ENCODE measurements at places on chromosomes 1 and 21.

DNA sequence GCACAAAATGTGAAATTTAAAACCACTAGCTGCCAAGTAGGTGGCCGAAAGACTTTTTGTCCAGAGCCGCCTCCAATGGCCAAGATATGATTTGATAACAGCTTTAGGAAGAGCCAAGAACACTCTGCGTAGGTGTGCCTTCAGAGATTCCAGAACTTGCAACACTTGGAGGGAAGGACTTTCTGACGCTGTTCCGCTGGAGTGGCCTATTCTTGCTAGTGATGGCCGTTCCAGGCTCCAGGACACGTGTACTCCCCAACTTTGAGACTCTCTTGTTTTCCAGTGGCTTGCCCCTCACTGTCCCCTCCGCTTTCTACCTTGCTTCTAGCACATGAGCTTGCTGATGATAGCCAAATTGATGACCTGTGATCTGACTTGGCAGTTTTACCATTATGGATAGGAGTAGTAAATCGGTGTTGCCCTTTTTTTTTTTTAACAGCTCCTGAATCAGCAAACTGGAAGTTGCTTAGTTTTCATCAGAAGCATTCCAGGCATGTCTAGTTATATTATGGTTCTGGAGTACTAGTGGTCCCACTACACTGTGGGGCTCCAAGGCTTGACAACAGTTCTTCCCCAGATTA, 1.0 kb downstream of the PRDX6 start:
- DNase-seq, result no peak

DNA sequence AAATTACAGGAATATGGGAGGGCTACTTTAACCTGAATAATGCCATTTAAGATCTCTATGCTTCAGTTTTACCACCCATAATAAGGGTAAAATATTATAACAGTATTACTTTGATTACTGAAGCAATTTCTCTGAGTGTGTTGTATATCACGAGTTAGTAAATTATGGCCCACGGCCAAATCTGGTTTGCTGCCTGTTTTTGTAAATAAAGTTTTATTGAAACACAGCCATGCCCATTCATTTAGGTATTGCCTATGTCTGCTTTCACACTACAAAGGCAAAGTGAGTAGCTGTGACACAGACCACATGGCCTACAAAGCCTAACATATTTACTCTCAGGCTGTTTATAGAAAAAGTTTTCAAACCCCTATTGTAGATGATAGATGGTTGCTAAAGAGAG, 156.8 kb downstream of the CDC42BPA start:
- DNase-seq, result no peak

GRCh38 chr21:41767606-41768436, 969 bp upstream of the RIPK4 start:
- no peak for DNase-seq

GRCh38 chr1:230907472-230908205, 39.3 kb upstream of the C1orf198 start:
- DNase-seq, result no peak

- DNase-seq, result peak; percentile 88
Observed at GRCh38 chr1:154178911-154179811, 12.7 kb downstream of the TPM3 start.

GRCh38 chr1:62025892-62026291, 168.8 kb upstream of the L1TD1 start:
- DNase-seq, result no peak

DNA sequence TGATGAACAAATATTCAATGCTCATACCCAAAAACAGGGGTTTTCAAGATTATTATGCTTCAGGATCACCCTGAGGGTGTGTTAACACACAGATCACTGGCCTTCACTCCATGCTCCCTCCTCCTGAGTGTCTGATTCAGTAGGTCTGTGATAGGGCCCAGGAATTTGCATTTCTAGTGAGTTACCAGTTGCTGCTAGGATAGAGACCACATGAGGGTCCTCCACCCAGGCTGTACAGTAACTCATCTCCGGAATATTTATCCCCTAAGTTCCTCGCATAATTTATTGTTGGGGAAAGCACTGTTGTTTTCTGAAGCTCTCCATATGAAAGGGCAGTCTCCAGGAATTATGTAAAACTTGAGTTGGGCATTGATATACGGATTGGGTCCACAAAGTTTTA, 1106.6 kb upstream of the B3GALT2 start:
- DNase-seq, result no peak

GRCh38 chr1:221228594-221228993, 349.4 kb downstream of the HLX start:
- DNase-seq, result no peak

DNA sequence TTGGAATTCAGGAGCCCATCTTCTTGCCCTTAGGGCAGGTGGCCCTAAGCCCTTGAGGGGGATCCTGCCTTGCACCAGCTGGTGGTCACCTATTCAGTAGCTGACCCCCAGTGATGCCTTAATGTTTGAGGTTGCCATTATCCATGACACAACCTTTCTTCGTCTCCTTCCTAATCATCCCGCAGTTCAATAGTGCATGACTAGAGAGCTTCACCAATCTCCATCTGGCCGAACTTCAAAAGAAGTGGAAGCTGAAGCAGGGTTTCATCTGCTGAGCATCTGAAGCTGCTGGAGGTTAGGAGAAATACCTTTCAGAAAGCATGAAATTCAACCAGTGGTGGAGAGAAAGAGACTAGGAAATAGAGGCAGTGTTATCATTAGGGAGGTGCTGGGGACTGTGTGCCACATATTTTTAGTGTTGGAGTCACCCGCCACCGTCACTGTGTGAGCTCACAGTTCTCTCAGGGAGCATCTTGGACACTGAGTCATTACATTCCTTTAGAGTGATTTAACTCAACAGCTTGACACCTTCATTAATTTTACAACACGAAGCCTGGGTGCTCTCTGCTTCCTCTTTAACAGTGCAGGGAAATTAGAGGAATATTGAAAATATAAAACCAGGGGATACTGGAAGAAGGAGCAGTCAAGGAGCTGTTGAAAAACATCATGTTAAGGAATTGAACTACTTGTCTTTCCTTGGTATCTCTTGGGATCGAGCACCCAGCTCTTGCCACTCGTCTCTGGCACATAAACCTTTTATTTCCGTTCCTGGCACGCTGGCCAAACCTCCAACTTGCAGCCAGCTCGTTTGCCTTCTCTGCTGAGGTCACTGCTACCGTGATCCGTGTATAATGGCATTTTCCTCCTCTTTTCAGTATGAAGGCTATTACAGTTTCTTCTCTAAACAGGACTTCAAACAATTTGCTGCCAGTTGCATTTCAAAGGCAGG, 53.6 kb downstream of the PEX14 start:
- no peak for DNase-seq

DNA sequence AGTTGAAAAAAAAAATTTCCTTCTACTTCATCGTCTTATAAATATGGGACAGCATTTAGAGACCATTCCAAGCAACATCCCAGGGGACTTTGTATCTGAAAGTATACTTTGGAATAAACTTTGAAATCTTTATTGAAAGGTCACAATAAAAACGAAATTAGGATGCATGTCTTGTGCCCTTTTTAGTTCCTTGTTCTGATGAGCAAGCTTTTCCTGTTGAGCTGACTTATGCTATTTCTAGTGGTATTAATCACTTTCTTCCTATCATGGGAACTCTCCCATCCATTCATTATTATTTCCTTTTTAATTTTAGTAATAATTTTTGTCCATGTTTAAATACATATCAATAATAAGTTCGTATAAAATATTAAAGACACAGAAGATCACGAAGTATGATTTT, 4.0 kb upstream of the GBP2 start:
- DNase-seq, result no peak

DNA sequence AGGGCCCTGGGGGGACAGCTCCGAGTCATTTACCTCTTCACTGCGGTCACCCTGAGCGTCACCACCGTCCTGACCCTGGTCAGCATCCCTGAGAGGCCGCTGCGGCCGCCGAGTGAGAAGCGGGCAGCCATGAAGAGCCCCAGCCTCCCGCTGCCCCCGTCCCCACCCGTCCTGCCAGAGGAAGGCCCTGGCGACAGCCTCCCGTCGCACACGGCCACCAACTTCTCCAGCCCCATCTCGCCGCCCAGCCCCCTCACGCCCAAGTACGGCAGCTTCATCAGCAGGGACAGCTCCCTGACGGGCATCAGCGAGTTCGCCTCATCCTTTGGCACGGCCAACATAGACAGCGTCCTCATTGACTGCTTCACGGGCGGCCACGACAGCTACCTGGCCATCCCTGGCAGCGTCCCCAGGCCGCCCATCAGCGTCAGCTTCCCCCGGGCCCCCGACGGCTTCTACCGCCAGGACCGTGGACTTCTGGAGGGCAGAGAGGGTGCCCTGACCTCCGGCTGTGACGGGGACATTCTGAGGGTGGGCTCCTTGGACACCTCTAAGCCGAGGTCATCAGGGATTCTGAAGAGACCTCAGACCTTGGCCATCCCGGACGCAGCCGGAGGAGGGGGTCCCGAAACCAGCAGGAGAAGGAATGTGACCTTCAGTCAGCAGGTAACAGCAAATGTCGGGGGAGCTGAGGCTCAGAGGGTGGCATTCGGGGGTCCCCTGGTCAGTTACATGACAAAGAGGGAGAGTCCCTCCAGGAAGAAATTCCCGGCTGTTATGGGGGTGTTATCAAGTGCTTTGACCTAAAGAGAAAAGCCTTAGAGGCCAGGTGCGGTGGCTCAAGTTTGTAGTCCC, 12.6 kb downstream of the SLC45A1 start:
- DNase-seq, result no peak

- DNase-seq, result no peak
Observed at GRCh38 chr1:15953294-15953771, 22.6 kb downstream of the ZBTB17 start.

DNA sequence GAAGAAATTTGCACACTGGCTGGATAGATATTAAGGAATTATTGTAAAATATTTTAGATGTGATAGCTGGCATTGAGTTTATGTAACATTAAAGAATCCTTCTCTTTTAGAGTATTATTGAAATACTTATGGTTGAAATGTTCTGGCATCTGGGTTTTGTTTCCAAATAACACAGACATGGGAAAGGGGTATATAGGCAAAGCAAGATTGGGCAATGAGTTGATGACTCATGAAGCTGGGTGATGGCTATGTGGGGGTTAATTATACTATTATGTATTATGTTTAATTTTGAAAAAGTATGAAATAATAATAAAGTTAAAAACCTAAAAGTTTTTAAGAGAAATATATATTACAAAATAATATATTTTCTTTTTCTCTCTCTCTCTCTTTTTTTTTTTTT, 12.5 kb upstream of the PTPN14 start:
- DNase-seq, result no peak

GRCh38 chr21:44494418-44494817, 39.1 kb downstream of the LRRC3 start:
- DNase-seq, result no peak

DNA sequence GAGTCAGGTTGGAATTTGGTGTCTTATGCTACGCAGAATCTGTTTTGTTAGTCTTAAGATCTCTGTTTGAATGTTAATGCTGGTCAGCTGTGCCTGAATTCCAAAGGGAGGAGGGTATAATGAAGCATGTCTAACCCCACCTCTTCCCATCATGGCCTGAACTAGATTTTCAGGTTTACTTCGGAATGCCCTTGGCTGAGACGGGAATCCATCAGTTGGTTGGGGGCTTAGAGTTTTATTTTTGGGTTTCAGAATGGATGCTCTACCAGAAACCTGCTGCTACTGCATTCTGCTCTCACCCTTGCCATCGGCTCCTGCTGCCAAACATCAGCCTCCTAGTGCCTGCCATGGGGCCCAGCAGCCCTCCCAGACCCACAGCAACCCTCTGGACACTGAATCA, 24.1 kb upstream of the ETV3 start:
- no peak for DNase-seq

- no peak for DNase-seq
Observed at GRCh38 chr1:211635597-211636205, 39.7 kb downstream of the NEK2 start.

DNA sequence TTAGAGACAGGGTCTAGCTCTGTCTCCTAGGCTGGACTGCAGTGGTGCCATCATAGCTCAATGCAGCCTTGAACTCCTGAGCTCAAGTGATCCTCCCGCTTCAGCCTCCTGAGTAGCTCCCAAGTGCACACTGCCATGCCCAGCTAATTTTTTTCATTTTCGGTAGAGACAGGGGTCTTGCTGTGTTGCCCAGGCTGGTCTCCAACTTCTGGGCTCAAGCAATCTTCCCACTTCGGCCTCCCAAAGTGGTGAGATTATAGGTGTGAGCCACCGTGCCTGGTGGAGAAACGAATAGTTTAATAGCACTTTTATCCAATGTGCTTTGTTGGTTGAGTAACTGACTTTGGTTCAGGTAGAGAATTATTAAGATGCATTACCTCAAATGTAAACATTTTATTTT, 20.9 kb downstream of the PIK3CD start:
- no peak for DNase-seq

DNA sequence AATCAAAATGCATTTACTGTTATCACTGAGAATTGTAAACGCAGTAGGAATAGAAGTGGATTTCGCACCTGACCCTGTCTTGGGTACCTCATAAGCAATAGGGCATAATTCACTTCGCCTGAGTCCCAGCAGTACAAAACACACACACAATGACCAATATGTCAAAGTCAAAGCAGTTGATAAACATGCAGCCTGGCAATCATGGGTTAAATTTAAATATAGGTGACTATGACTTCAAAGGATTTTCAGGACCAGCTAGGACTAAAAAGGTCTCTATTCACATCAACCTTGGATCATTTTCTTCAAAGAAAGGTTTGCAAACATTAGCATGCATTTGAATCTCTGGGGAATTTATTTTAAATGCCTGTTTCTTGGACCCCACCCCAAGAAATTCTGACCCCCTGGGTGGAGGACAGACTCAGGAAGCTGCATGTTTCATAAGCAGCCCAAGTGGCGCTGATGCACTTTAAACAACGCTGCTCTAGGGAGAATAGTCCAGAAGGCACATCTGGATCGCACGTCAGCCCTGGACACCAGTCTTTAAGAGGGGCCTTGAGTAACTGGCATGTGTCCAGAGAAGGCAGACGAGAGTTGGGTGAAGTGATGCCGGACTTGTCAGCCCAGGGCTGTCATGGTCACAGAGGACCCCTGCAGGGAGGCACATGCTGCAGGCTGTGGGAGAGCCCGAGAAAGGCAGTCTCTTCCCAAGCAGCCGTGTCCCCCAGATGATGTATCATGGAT, 55.7 kb upstream of the EFHD2 start:
- DNase-seq, result no peak

- no peak for DNase-seq
Observed at GRCh38 chr1:201125800-201126199, 1.2 kb downstream of the ASCL5 start.

Measured in NCI-H524 treated with DMSO at 0.1 percent for 48 hours (cell line).